Subcutaneous adipose tissue (tissue), 4 donors: ENCODE measurements at places on chromosomes 6 and 20. TPM values are rescaled to one million over a fixed set of nuclear protein-coding genes. Genes with fewer than 3 reads are reported as not detected.

CLDN20 gene
- total RNA-seq = not detected

SUN5 gene
- not detected for total RNA-seq

NRSN1 gene
- 0.34 TPM for total RNA-seq

HINT3 gene
- 25.8 TPM for total RNA-seq

ABHD16A gene
- 45.1 TPM for total RNA-seq

CST4 gene
- not detected for total RNA-seq

IPCEF1 gene
- total RNA-seq = 1.1 TPM

SOX12 gene
- 1.1 TPM for total RNA-seq

CST5 gene
- not detected for total RNA-seq

GRM4 gene
- not detected for total RNA-seq

OPRL1 gene
- 1.5 TPM for total RNA-seq

LY6G6F gene
- total RNA-seq = not detected
